Left cardiac atrium (tissue), 4 donors: ENCODE measurements at places on chromosomes 2 and 18. TPM values are rescaled to one million over a fixed set of nuclear protein-coding genes. Genes with fewer than 3 reads are reported as not detected.

DNA sequence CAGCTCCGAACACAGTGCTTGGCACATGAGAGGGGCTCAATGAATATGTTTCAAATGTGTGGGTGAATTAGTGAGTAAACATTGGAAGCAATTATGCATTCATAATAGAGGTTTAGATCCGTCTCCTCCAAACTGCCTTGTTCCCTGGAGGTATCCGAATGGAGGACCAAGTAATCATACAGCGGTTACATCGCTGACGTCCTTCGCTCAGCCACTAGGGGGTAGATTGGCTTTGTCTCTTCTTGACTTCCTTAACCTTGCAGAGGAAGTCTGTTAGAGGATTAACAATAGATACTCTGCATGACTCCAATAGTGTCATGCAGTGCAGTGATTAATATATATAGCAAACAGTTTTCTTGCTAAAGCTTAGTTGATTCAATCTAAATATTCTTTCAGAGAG lies 517.0 kb downstream of the PTPRM start:
- DNase-seq = no peak

- DNase-seq = no peak
These were observed 15.5 kb upstream of the ACVR1 start for GRCh38 chr2:157891643-157892041.

- DNase-seq = no peak
These were observed 282.4 kb upstream of the THSD7B start for GRCh38 chr2:136482966-136483365.

- no peak for DNase-seq
These were observed 62.0 kb downstream of the MOGAT1 start for GRCh38 chr2:222733470-222733845.

DNA sequence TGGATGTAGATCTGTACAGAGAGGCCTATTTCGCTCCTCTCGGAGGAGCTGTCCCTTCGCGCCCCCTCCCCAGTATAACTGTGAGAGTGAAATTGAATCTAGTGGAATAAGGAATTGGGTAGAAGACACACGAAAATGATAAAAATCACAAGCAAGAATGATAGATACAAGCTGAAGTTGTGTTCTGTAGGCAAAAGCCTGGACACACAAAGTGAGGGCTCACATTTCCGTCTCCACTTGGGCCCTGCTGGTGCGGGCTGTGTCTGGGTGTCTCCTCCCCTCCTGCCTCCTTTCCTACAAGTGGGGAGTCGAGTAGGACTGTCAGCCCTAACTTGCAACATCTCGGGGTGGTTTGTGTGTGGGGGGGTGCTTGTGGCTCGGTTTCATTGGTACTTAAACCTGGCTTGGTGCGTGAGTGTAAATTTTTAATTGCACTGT lies 457 bp upstream of the SP9 start:
- no peak for DNase-seq

DNA sequence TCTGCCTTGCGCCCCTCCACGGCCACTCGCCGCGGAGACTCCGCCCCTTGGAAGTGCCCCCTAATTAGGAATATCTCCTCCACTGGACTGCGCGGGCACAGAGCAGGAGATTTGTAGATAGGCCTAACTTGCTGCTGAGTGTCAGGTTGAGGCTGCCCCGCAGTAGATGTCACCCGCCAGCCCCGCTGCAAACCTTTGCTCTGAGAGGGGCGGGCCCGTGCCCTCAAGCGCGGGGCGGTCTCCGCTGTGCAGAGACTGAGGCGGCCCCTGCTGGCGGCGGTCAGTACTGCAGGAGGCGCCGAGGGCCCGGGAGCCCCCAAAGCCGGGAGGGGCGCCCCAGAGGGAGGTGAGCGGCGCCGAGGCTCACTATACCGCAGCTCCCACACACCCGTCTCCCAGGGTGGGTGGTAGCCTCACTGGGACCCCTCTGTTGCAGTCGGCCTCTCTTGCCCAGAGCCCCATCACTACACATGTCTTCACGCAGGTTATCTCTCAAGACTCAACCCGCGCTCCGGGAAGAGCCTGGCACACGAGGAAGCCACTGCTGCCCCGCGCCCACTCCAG lies 2.9 kb upstream of the NEURL3 start:
- peak; percentile 83 for DNase-seq

GRCh38 chr2:34353509-34354113 lies 754.5 kb upstream of the FAM98A start:
- no peak for DNase-seq

GRCh38 chr2:164719996-164720941 lies 99.0 kb upstream of the GRB14 start:
- no peak for DNase-seq

- no peak for DNase-seq
These were observed 82.4 kb downstream of the ACAA2 start for GRCh38 chr18:49730951-49731391.

GRCh38 chr2:204691911-204692510 lies 146.7 kb downstream of the PARD3B start:
- DNase-seq = peak; percentile 41

GRCh38 chr18:73201940-73202339 lies 334.2 kb upstream of the NETO1 start:
- no peak for DNase-seq

DNA sequence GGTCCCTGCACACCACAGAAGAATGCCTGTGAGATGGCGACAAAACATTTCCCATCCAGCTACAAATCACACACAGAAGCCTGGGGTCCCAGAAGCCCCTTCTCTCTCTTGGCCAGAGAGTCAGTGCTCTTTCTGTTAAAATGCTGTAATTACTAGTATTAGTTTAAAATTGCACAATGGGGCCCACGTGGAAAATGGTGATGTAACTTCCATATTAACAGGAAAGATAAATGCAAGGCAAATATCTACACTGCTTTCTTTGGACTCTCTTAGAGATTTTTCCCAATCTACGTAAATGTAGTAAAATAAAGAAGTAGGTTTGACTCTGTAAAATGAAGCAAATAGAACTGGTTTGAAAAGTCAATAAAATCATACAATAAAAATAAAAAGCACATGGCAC lies 113.9 kb upstream of the TFCP2L1 start:
- DNase-seq = no peak

GRCh38 chr2:232438951-232439757 lies 16.8 kb upstream of the ALPI start:
- DNase-seq = no peak

GRCh38 chr2:114156366-114157056 lies 266.6 kb downstream of the ACTR3 start:
- no peak for DNase-seq

- no peak for DNase-seq
These were observed 833.8 kb upstream of the PIK3C3 start for GRCh38 chr18:41121116-41121826.

DNA sequence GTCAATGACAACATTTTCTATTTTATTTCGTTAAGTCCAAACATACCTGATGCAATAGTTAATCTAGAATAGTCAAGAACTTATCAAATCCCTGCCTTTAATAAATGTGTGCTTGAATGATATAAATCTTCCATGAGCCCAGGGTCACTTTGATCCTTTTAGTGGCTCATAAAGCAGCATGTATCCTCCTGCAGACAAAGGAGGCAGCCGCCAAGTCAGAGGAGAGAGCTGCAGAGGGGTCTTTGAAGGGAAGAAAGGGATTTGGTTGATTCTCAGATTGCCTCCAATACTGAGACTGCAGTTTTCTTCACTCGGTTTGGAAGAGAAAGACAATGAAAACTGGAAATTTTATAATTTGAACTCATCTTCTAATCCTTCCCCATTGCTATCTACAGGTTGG lies 378.4 kb upstream of the PIK3C3 start:
- DNase-seq = no peak

- DNase-seq = no peak
These were observed 319.8 kb downstream of the TDRD15 start for GRCh38 chr2:21443494-21444105.

GRCh38 chr18:68104036-68104435 lies 587.5 kb upstream of the DSEL start:
- no peak for DNase-seq

DNA sequence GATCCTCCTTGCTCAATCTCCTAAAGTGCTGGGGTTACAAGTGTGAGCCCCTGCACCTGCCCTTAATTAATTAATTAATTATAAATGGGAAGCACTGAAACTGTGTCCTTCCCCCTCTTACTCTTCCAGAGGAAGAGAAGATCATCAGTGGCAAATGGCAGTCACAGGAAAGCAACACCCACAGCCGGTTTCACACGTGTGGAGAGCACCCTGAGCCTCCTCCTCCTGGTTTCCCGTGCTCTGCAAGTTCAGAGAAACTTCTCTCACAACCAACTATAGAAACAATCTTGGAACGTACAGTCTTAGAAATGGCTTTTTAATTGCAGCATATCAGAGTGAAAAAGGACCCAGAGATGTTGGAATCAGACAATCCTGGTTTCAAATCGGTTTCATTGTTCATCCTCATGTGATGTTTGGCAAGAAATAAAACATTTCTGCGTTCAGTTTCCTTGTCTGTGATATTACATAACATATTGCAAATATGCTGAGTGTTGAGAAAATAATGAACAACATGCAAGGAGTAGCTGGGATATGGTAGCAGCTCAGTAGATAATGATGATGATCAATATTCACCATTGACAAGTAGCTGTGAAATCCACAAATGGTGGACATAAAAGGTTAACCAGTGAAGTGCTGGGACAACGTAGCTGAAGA lies 141.0 kb upstream of the KCTD1 start:
- DNase-seq = no peak

- DNase-seq = no peak
These were observed 30.0 kb upstream of the ATG16L1 start for GRCh38 chr2:233221378-233222063.

DNA sequence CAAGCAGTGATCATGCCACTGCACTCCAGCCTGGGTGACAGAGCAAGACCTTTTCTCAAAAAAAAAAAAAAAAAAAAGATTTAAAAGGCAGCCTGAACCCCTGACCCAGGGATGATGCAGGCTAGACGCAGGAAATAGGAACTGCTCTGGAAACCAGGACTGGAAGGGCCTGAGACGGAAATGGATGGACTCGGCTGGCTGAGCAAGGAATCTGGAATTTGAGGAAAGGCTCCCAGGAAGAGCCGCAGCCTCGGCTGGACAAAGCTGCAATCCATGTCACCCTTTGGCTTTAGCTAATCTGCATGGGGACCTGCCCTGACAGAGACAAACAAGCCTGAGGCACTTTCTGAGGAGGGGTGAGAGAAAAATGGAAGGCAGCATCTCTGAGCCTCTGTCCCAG lies 55.0 kb upstream of the DAPL1 start:
- no peak for DNase-seq

DNA sequence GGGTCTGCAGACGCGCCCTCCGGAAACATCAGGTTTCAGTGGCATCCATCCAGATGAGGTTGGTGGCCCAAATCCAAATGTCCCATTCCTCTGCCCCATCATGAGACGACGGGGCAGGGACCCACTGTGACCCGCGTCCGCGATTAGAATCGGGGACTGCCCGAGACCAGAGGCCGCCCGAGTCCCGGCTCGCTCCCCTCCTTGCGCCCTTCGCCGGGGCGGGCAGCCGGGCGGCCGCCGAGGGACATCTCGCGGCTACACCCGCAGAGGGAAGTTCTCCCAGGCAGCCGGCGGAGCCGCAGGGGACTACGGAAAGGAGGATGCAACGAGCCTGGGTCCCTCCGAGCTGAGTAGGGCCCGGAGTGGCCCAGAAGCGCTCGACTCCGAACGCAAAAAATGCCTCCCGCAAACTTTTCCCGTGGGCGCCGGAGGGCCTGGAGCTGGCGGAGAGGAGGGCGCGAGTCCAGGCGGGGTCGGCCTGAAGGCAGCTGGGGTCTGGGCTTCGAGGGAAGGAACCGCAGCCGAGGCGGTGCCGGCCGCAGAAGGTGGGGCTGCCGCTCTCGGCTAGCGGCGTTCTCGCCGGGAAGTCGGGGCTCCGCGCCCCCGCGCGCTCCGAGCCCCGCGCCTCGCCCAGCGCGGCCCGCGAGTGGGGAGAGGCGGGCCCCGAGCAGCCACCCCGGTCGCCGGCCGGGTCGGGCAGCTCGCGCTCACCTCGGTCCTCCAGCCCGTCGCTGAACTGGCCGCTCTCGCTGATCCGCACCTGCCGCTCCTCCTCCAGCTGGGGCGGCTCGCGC lies 580 bp downstream of the TMEM163 start:
- peak; percentile 45 for DNase-seq

GRCh38 chr2:237184192-237184918 lies 98.7 kb downstream of the COPS8 start:
- DNase-seq = no peak

GRCh38 chr18:49510393-49511115 lies 23.5 kb upstream of the C18orf32 start:
- peak; percentile 33 for DNase-seq

DNA sequence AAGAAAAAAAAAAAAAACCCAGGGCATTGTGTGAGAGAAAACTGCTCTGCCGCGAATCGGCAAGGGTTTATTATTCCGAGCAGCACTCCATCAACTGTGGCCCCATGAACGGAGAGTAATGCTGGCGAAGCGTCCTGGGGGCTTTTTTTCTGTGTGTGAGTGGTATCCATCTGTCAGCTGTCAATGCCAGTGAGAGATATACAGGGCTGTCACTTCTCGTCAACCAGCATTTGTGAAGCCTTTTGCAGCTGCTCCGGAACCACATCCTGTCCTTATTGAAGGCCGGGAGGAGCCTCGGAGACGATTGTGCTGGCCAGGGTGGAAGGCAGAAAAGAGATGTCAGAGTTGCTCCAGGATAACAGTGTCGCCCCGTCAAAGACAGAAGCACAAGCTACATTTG lies 356.9 kb upstream of the SMIM21 start:
- no peak for DNase-seq

- DNase-seq = no peak
These were observed 763.4 kb upstream of the NRXN1 start for GRCh38 chr2:51795248-51795888.

DNA sequence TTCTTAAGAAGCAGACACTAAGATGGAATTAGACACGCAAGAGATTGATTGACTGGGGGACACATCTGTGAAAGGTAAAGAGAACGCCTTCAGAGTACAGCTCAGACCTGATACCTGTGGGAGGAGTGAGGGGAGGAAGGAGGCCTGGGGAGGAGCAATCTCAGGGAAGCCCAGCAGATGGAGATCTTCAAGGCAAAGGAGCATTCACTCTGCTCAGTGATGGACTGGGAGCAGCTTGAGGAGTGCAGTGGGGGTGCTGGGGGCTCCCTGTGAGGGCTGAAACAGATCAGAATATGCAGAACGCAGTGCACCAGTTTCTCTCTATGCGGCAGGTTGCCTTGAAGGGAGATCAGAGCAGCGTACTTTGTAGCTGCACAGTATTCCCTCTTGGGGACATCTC lies 103.7 kb upstream of the ATP8B1 start:
- no peak for DNase-seq

DOK6 gene
- total RNA-seq = 9.0 TPM

RAB31 gene
- total RNA-seq = 21.2 TPM

KIAA2012 gene
- not detected for total RNA-seq

SKOR2 gene
- total RNA-seq = not detected

MAB21L4 gene
- not detected for total RNA-seq

GPATCH11 gene
- total RNA-seq = 5.9 TPM

MARCHF4 gene
- total RNA-seq = 0.34 TPM

MC2R gene
- total RNA-seq = not detected

LYPD6B gene
- total RNA-seq = not detected

SCN2A gene
- 0.13 TPM for total RNA-seq

REG1B gene
- not detected for total RNA-seq

RNU2-63P gene
- not detected for total RNA-seq
